Naive thymus-derived CD4-positive, alpha-beta T cell (primary cell): ENCODE measurements at places on chromosomes 3 and 15. TPM values are rescaled to one million over a fixed set of nuclear protein-coding genes. Genes with fewer than 3 reads are reported as not detected.

GRCh38 chr3:42612928-42613327 is 12.4 kb downstream of the NKTR start:
- H3K36me3 ChIP-seq = peaks cover 2% of the 10 kb centered on the region
- DNase-seq = no peak
- no peak overlapping the region for H3K4me3 ChIP-seq
- H3K4me1 ChIP-seq = peaks cover 15% of the 10 kb centered on the region
- no peaks in the 10 kb centered on the region for H3K27me3 ChIP-seq

GRCh38 chr15:57327985-57328471 is 48.3 kb upstream of the CGNL1 start:
- H3K4me3 ChIP-seq = no peak overlapping the region
- no peak for DNase-seq
- H3K27me3 ChIP-seq = no peaks in the 10 kb centered on the region
- no peaks in the 10 kb centered on the region for H3K36me3 ChIP-seq
- H3K4me1 ChIP-seq = no peaks in the 10 kb centered on the region

DNA sequence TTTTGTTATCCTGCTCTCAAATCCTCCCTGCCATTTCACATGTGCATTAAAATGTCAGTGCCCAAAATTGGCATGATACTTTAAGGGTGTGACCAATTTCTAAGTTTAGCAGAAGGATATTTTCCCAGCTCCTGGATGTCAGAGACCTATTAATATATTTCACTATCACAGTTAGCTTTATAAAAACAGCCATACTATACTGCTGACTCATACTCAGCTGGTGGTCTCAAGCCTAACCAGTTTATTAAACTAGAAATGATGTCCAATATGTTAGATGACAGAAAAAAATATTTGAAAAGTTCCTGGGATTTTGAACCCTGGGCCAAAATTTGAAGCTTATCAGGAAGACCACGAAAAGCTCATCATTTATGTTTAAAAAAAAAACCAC is 60.9 kb upstream of the ZNF280D start:
- no peak overlapping the region for H3K27ac ChIP-seq
- H3K27me3 ChIP-seq = no peaks in the 10 kb centered on the region
- no peaks in the 10 kb centered on the region for H3K4me1 ChIP-seq
- no peak for DNase-seq
- no peaks in the 10 kb centered on the region for H3K36me3 ChIP-seq

Gene TXNRD3
- total RNA-seq = 4.3 TPM
